Hematopoietic multipotent progenitor cell (in vitro differentiated cells): ENCODE measurements at places on chromosomes 11 and 22. TPM values are rescaled to one million over a fixed set of nuclear protein-coding genes. Genes with fewer than 3 reads are reported as not detected.
A peak's percentile ranks its signal among the peaks of the same experiment; 100 is the strongest.

DNA sequence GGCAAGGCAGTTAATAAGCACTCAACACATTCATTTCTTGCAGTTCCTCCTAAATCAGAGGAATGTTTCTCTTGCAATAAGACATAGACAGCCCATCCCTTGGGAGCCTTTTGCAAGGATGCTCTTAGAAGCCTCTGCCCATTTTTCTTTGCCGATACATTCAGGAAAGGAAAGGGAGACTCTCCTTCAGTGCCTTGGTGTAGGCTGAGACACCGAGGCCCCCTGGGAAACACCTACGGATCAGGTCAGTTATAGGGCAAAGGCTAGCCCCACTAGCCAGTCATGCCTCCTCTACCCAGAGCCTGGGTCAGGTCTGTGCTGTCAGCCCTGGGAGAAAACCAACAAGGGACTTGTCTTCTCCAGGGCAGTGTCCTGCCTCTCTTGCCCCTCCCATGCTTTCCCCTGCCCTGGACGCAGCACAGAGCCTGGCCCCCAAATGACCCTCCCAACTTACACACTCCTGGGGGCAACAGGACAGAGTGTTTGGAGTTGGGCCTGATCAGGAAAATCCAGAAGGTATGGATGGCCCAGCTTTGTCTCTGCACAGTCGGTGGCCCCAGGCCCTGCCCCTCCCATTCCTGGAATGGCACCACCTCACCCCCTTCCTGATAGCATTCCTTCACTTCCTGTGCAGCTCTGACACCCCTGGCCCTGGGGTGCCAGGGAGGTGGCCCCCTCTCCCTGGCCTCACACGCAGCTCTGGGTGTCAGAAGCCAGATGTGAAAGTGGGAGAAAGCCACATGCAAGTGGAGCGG lies 18.3 kb downstream of the ANKK1 start:
- no peak for DNase-seq

DNA sequence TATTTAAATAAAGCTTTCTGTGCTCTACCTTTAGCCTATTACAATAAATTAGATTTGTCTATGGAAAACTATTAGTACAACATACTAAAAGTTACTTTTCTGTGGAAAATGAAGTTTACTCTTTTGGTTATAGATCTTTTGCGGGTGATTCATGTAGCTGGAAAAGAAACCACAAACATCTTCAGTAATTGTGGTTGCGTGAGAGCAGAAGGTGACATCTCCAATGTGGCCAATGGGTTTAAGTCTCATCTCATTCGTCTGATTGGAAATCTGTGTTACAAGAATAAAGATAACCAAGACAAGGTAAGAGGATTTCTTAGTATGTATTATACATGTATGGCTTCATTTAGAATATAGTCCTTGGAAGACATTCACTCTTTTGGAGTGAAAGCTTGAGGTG lies 68.6 kb downstream of the ATXN10 start:
- no peak for DNase-seq

DNA sequence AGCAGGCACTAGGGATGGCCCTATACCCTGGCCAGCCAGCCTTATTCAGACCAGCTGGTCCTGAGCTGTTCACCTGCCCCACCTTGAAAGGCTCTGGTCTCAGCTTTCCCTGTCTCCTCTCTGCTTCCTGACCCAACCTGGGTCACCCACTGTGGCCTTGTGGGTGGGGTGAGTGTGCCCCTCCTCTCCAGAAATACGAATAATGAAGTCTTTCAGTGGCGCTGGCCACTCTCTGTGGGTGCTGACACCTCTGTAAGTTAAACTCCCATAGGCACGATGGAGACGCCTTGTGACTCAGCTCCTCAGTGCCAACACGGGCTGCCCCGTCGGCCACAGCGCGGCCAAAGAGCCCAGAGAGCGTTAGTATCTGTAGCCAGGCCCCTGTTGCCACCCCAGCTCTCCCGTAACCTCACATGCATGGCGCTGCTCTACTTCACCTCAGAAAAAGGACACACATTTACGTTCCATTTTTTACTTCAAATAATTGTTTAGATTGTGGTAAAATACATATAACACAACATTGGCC lies 74.6 kb upstream of the SEPTIN5 start:
- DNase-seq, result no peak

GRCh38 chr11:77361184-77361583 lies 59.7 kb upstream of the GDPD4 start:
- no peak for DNase-seq

- DNase-seq, result no peak
Observed at GRCh38 chr11:126393143-126393542, 37.7 kb downstream of the ST3GAL4 start.

APOA4 gene
- not detected for total RNA-seq

GRCh38 chr11:120055646-120056045 lies 82.3 kb downstream of the TRIM29 start:
- no peak for DNase-seq

MS4A7 gene
- total RNA-seq, result 3.8 TPM

MS4A6E gene
- not detected for total RNA-seq

RASSF7 gene
- 30.2 TPM for total RNA-seq

DNA sequence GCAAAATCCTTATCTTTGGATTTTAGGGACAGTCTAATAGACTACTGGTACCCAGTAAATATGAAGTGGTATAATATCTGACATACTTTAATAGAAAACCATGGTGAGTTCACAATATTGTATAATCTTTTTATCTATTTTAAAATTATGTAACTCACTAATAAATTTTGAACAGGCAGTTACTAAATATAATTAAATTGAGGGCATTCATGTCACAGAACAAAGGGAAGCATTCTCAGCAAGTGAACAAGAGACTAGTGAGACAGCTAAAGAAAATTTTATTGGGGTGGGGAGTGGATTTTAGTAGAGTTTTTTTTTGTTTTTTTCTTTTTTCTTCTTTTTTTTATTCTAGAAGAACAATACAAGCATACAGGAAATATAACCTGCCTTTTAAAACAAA lies 55.0 kb downstream of the DNAJC24 start:
- no peak for DNase-seq

GANAB gene
- total RNA-seq, result 215 TPM

DNA sequence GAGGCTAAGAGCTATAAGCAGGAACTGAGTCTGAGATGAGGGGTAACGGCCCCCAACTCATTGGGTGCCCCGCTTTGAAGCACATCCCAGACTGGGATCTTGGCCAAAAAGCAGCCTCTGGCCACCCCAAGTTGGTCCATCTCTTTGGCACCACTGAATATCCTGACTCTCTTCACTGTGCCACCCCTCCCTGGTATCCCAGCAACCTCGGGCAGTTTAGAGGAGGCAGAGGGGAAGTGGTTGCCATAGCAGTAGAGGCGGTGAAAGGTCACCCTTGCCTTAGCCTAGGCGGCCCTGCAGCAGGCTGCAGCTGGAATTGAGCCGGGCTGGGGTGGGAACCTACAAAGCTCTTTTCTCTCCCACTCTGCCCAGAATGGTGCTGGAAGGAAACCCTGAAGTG lies 1.1 kb downstream of the PELI3 start:
- peak; percentile 60 for DNase-seq

ALKBH3 gene
- 28.3 TPM for total RNA-seq

- no peak for DNase-seq
Observed at GRCh38 chr11:26839911-26840698, 118.2 kb upstream of the SLC5A12 start.

DNA sequence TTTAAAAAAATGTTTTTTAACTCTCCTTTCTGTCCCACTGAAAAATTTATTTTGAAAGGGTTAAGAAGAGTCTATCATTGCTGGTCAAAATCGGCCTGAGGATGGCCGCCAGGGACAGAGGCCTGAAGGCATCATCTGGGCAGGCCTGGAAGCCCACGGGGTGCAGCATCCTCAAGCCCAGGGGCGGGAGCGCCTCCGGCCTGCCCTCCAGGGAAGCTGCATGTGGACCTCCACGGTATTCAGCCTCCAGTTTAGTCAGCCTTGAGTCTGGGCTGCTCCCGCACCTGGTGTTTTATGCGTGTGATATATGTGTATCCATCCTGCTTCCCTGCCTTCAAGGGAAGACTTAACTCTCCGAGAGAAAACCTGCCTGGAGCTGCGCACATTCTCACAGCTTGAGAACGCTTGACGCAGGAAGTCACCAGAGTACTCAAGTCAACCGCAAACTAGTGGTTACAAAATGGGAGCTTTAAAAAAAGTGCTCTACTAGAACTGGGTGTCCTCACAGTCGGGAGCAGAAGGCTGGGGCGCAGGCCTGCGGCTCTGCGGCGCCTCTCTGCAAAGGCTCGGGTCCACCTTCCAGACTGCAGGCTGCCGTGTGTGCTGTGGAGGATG lies 13.6 kb upstream of the BID start:
- no peak for DNase-seq

DNA sequence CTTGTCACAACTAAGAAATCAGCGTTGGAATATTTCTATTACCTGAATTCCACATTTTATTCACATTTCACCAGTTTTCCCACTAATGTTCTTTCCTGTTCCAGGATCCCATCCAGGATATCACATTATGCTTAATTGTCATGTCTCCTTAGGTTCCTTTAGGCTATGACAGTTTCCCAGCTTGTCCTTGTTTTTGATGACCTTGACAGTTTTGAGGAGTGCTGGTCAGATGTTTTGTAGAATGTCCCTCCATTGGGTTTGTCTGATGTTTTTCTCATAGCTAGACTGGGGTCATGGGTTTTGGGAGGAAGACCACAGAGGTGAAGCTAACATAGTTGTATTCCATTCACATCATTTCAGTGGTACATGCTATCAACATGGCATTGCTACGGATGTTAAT lies 80.8 kb upstream of the HEPHL1 start:
- no peak for DNase-seq

DNA sequence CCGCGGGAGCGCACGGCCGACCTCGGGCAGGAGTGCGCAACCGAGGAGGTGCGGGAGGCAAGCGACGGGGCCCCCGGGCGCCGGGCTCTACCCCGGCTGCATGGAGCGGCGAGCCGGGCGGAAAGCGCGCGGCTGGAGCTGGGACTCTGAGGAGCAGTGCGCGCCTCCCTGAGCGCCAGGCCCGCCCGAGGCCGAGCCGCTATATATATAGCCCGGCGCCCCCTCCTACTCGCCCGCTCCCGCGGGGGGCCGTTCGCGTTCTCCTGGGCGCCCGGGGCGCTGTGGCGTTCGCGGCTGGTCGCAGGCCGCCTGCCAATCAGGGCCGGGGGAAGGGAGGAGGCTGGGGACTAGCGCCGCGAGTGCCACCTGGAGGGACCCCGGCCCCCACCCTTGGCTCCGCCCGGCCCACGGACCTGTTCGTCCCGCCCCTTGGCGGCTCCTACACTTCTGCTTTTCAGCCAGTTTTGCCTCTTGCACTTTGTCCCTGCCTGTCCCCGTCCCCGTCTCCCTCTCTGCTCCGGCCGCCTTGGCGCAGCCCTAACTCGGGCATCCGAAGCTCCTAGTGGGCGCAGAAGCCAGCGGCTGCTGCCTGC lies at the start of gene FGF4:
FGF4 (minus strand) TSS at position 179 of the 593 bp plus-strand sequence. CDS start 257 bp downstream, outside the sequence.
- no peak for DNase-seq

DNA sequence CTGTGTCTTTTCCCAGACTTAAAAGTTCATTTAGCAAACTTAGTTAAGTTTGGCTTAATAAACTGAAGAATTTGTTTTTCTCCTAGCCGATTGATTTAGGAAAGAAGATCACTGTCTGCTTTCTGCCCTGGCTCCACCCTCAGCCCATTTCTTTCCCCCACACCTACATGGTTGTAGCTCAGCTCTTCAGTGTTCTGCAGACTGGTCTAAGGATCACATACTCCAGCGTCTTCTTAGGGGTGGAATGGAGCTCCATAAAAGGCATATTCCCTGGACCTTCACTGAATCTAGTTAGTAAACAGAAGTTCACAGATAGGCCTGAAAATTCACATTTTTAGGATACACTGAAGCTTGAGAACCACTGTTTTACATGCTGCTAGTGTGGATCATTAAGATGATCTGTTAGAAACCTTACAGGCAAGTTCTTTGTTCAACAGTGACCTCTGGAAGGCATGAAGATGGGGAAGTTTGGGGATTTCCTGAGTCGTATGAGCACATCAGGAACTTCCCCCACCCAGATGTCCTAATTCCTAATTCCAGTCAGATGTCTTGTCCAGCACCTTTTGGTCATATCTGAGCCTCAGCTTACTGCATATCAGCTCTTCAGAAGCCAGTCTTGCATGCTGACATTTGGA lies 16.8 kb downstream of the PIWIL4 start:
- DNase-seq, result no peak

DNA sequence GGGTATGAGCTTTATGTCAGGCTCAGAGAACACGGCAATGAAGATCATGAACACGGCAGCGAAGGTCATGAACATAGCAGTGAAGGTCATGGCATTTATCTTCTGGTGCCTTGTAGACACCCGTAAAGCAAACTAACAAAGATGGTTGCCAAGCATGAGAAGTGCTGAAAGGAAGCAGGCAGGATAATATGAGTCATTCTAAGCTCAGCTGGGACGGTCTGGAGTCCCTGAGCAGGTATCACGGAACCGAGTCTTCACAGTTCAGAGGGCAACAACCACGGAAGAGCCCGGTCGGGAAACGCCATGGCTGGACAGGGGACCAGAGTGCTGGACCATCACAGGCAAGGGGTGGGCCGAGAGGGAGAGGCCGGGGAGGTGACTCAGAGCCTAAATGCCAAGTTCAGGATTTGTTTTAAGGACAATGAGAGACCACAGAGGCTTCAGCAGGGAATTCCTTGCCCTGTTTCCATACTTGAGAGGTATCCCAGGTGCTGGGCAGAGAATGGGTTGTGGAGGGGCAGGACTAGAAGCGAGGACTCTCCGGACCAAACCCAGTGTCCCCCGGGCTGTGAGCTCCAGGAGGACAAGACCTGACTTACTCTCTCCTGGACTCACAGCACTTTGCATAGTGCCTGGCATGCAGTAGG lies 13.1 kb upstream of the MS4A10 start:
- DNase-seq, result no peak

- DNase-seq, result no peak
Observed at GRCh38 chr11:32643526-32643925, 59.9 kb downstream of the EIF3M start.

DNA sequence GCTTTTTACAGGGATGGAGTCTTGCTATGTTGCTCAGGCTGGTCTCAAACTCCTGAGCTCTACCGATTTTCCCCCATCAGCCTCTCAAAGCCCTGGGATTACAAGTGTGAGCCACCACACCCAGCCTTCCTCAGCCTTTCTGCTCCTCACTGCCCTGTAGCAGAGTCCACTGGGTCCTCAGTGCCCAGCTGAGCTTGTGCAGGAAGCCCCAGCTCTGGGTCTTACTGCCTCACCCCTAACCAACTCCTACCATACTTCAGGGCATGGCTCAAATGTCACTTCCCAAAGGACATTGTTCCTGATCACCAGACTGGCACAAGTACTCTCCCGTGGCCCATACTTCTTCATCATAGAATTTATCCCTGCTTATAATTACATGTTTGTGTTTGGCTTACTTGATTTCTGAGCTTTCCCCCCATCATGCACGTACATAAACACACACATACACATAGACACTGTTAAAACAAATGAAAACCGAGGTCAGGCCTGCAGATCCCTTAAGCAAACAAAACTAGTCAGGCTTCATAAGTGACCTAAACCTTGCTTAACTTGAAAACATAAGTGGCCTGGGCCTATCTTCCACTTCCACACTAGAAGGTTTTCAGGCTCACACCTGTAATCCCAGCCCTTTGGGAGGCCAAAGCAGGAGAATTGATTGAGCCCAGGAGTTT lies 14.0 kb upstream of the SLC43A3 start:
- no peak for DNase-seq
